ENCODE measurements at places on chromosomes 3 and 15.

- no peak for DNase-seq
Observed at GRCh38 chr3:192907784-192908183, 9.9 kb downstream of the MB21D2 start.

GRCh38 chr3:69013253-69014021 lies at the start of gene EOGT:
Gene EOGT (minus strand): TSS chr3:69013684. CDS start chr3:69009846, 3,838 bp downstream.
- DNase-seq = peak; percentile 73

DNA sequence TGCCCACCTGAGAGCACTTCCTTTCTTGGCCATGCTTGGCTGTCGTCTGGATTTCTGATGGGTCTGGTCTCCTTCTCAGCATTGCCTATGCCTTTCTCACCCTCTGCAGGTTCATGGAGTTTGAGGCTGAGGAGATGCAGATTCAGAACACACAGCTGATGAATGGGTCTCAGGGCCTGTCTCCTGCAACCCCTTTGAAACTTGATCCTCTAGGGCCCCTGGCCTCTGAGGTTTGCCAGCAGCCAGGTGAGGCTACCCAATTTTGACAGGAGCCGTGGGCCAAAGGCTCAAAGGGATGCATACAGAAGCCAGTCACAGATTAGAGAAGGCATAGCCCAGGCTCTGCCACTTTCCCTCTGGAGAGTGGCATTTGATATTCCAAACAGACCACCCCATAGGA lies 10.5 kb downstream of the NUTM1 start:
- DNase-seq = no peak

GRCh38 chr3:29597376-29598008 lies 316.6 kb downstream of the RBMS3 start:
- DNase-seq = no peak

DNA sequence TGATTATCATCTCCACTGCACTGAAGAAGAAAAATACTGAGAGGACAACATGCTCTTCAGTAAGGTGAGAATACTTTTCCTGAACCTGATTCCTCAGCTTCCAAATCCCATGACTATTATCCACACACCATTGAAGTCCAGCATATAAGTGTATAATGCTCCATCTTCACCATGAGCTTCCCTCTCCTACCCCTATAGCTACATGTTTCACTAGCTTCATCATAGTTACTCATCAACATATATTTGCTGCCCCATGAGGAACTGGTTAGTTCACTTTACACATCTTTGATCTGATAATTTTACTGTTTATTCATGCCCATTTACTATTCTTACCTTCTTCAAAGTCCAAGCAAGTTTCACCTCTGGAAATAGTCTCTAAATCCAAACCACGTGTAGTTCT lies 908.5 kb upstream of the SEMA6D start:
- DNase-seq = no peak

DNA sequence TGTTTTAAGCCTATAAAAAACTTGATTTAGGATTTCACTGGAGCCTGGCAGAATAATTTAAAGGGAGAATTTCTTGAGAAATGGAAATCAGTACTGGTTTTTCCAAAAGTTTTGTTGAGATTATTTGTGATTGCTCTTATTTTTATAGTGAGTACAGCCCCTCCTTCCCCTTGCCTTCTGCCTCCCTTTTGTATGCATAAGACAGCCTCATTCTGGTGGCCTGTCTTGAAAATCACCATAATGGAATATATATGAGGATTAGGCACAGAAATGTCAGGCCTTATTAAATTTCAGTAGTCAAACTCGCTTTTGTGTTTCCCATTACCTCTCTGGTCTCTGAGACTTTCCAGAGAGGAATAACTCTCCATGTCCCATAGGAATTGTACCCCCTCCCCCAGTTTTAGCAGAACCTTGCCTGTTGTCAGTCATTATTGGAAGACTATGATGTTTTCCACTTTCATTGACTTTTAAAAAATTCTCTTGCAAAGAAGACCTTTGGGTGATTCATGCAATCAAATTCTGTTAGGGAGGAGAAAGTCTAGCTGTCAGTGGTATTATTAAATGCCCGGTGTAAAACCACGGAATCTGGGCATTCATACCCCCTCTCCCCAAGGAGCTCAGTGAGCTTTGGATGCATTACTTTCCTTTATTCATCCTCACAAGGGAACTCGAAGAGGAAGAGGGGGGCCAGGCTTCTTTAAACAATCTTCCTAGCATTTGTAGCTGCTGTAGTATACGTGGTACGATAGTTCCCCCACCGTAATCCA lies 171.6 kb upstream of the TSC22D2 start:
- DNase-seq = no peak

DNA sequence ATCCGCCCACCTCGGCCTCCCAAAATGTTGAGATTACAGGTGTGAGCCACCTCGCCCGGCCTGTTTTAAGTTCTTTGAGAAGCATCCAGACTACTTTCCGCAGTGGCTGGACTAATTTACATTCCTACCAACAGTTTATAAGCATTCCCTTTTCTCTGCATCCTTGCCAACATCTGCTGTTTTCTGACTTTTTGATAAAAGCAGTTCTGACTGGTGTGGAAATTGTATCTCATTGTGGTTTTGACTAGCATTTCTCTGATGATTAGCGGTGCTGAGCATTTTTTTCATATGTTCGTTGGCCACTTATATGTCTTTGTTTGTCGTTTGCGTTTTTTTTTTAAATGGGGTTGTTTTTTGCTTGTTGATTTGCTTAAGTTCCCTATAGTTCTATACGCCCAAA lies 208.4 kb upstream of the DPPA4 start:
- DNase-seq = no peak

- DNase-seq = no peak
Observed at GRCh38 chr15:98397419-98397818, 250.9 kb upstream of the IGF1R start.

DNA sequence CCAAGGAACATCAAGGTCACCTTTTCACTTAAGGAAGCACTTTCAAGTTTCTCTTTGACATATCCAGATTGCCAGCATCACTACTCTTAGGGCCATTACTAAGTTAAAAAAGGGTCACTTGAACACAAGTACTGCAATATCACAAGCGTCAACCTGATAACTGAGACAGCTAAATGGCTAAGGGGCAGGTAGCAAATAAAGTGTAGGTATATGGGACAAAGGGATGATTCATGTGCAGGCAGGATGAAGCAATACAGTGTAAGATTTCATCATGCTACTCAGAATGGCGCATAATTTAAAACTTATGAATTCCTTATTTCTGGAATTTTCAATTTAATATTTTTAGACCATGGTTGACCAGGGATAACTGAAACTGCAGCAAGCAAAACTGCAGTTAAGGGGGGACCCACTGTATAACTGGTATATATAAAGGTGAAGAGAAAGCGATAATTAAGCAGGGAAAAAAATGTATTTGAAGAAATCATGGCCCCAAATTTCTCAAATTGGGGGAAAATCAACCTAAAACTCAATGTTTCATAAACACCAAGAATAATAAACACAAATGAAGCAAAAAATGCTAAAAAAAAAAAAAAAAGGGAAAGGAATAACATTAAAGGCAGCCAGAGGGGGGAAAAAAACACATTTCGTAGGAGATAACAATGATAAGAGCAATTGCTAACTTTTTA lies 13.1 kb downstream of the CCR1 start:
- DNase-seq = no peak

- no peak for DNase-seq
Observed at GRCh38 chr3:107555359-107555758, 32.6 kb downstream of the BBX start.

- DNase-seq = no peak
Observed at GRCh38 chr3:170614214-170614966, 28.5 kb upstream of the SLC7A14 start.

DNA sequence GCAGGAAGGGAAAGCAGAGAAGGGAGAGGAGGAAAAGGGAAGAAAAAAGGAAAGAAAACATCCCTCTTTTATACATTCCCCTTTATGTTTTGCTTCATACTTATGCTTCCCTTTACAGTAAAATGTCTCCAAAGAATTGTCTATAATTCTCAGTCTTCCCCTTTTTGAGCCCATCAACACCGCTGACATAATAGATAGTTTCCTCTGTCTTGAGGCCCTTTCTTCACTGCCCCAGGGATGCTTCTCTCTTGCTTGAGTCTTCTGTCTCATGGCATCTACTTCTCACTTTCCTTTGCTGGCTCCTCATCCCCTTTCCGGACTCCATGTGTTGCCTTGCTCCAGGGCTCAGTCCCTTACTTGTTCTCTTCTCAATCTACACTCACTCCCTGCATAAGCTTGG lies 99.7 kb upstream of the DAZL start:
- DNase-seq = no peak

- no peak for DNase-seq
Observed at GRCh38 chr15:65916664-65917406, 47.5 kb downstream of the RAB11A start.

GRCh38 chr3:14016900-14017475 lies 107.7 kb downstream of the CHCHD4 start:
- DNase-seq = no peak

DNA sequence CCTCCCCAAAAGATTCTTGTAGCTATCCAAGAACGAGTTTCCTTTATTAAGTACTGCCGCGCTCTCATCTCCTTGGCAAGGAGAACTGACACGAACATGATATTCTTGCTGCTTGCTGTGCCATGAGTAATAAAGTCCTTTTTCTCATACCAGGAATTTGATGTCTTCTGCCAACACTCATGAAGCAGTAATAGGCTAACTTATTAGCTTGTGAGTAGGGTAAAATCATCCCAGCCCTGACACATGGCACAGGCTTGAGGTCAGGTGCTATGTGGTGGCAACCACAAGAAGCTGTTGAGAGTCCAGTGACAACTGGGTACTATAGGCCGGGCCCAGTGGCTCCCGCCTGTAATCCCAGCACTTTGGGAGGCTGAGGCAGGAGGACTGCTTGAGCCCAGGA lies 22.7 kb upstream of the UBXN7 start:
- DNase-seq = no peak

- DNase-seq = no peak
Observed at GRCh38 chr15:82952158-82953081, at the start of gene HOMER2. Gene HOMER2 (minus strand): TSS chr15:82952720. CDS start chr15:82952535, 185 bp downstream.

GRCh38 chr15:69660114-69660513 lies 207.5 kb downstream of the RPLP1 start:
- DNase-seq = no peak

GRCh38 chr3:9957214-9957613 lies 5.0 kb upstream of the PRRT3 start:
- no peak for DNase-seq

GRCh38 chr3:186525369-186526255 lies 18.6 kb downstream of the CRYGS start:
- no peak for DNase-seq

DNA sequence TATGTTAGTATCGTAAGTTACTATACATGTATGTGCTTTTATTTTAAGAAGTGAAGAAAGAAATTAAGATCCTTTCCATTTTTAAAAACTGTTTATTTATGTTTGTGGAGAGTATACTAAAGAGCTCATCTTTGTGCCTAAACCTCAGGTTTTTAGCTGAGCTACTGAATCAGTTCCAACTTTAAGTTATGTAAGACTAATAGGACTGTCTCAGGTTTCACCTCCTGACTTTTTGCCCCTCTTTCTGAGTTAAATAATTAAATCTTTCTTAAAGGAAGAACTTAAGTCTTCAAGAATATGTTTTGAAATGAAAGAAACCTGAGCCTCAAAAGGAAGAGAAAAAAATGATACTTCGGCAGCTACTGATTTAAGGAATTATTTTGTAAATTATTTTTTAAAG lies 2.6 kb downstream of the SLMAP start:
- no peak for DNase-seq

- no peak for DNase-seq
Observed at GRCh38 chr3:142735462-142735861, 11.6 kb downstream of the TRPC1 start.

DNA sequence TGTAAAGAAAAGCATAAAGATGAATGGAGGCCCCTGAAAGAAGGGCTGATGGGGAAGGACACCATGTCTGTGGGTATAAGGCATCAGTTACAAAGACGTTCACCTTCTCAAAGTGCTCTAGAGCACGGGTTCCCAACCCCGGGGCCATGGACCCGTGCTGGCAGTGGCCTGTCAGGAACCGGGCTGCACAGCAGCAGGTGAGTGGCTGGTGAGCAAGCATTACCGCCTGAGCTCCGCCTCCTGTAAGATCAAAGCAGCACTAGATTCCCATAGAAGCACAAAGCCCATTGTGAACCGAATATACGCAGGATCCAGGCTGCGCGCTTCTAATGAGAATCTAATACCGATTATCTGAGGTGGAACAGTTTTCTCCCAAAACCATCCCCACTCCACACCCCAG lies 25.7 kb downstream of the MYO1E start:
- DNase-seq = no peak

GRCh38 chr3:73609655-73610054 lies 15.1 kb downstream of the PDZRN3 start:
- no peak for DNase-seq

DNA sequence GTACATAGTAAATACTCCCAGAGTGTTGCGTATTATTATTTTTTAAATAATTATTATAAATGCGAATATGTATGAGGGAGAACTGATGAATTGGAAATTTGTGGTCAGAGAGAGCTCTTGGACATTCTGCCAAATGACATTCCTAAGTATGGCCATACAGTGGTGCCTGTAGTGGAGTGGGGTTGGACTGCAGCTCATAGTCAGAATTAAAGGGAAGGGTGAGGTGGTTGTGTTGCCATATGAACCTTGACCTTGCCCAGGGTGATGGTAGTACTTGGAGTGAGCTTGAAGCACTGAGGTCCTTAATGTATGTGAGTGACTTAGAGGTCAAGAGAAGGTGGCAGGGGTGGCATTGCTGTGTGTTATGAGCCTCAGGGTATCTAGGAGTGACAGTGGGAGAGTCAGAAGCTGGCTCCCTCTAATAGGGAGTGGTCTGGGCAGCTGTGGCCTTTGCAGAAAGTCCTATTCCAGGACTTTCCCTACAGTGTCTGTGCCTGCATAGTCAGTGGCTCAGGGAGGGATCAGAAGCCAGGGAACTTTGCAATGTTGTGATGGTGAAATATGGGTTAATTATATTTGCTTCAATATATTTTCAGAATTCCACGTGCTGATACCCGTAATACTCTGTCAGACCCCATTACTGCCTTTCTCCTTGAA lies 26.2 kb downstream of the PDE8A start:
- no peak for DNase-seq

DNA sequence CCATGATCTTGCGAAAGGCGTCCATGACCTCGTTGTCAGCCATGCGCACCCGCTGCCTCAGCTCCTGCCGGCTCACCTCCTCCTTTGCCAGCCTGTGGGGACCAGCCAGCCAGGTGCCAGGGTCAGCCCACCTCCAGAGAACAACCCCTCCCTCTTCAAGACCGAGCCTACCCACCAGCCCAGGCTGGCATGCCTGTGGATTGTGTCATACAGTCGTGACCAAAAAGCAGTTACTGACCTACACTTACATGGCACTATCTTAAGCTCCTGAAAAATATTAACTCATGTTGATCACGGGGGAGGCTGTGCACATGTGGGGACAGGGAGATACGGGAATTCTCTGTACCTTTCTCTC lies 10.7 kb upstream of the CAMK1 start:
- no peak for DNase-seq

DNA sequence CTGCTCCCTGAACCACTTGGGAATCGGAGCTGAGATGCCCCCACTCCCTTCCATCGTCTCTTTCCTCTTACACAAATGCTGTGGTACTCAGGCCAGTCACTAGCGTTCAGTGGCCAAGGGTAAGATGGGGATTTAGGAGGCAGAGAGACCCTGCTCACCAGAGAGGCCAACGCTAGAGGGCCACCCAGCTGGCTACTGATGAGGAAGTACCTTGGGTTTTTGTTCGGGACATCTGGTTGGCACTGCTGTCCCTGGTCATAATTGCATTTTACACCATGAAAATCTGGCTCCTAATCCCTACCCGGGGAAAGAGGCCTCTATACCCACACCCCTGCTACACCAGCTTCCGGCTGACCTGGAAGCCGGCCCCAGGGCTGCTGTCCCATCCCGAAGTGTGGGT lies 7.7 kb downstream of the MAP6D1 start:
- DNase-seq = no peak

GRCh38 chr15:64919721-64920120 lies 8.0 kb downstream of the ANKDD1A start:
- DNase-seq = no peak

Measured in T-helper 1 cell (primary cell).